ENCODE measurements at places on chromosomes 5 and 9.

DNA sequence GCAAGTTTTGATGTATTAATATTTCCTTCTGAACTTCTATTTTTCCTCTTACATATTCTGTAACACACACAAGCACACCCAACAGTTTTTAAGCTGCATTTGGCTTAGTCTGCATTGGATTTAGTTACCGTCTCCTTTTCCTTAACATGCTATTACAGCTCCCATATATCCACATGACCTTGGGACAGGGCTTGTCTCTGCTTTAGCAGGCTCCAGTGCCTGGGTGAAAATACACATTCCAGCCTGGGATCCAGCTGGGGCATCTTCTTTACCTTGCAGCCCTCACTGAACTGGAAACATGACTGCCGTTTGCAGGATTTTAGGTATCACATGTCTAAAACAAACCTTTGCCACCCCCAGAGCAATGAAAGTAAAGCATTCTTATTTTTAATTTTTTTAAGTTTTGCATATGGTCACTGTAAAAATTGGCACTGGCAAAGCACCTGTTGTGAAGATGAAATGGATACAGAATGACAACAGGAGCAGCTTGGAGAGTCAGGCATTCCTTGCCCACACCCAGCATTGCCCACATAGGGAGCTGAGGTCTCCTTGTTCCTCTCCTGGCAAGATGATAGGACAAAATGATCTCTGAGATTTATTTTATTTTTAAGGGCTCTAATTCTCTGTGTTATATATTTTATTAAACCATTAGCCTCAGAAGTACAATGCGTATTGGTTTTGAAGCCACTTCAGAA is 4.0 kb downstream of the GADD45G start:
- no peak for DNase-seq

GRCh38 chr9:137229903-137230704 is 597 bp upstream of the SLC34A3 start:
- no peak for DNase-seq

DNA sequence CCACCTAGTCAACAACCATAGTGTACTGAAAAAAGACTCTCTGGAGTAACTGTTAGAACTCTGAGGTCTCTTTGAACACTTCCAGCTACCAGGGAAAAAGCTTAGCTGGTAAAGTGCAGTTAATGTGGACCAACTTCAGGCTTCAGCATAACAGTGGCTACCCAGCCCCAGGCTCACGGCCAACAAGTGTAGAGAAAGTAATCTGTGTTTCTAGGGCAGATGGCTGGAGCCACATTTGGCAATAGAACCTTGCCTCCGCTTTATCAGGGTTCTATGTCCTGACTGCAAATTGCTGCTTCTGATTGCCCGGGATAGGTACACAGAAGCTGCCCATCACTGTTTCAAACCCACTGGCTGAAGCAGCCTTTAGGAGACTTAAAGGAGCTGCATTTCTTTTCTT is 76.0 kb upstream of the SIMC1 start:
- no peak for DNase-seq

GRCh38 chr9:83327323-83327722 is 210.9 kb downstream of the FRMD3 start:
- DNase-seq = no peak

DNA sequence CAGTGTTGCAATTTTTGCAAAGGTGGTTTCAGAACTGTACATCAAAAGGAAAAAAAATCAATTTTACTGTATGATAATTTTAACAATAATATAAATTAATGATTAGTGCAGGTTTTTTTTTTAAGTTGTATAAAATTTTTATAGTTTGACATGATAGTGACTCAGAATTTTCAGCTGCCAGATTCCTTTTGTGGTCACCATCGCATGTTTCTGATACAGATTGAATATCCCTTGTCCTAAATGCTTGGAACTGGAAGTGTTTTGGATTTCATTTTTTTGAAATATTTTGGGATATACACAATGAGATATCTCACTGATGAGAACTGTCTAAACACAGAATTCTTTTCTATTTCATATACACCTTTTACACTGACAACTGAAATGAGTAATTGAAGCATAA is 361.3 kb downstream of the RAB3C start:
- DNase-seq = no peak

GRCh38 chr9:117682955-117683710 is 21.1 kb upstream of the TLR4 start:
- DNase-seq = no peak

- no peak for DNase-seq
Observed at GRCh38 chr5:2709976-2710689, 41.3 kb downstream of the IRX2 start.

DNA sequence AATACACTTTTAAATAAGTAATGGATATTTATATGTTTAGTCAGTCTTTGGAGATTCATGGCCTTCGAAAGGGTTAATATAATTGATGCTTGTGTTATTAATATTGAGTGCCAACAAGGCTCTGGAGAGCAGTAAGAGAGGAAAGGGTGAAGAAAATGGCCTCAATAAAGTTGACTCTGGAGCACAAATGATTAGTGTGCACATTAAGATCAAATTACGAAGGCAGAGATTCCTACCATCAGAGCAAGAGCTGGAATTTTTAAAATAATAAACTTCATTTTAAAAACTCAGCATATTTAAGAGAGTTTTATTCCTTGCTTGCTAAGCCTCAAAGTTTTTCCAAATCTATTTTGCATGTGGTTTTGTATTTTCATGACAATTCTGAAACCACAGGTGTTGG is 14.8 kb downstream of the SLC44A1 start:
- no peak for DNase-seq

All from NCI-H1930 (cell line).